ENCODE measurements at places on chromosomes 1 and 21. TPM values are rescaled to one million over a fixed set of nuclear protein-coding genes. Genes with fewer than 3 reads are reported as not detected.

DNA sequence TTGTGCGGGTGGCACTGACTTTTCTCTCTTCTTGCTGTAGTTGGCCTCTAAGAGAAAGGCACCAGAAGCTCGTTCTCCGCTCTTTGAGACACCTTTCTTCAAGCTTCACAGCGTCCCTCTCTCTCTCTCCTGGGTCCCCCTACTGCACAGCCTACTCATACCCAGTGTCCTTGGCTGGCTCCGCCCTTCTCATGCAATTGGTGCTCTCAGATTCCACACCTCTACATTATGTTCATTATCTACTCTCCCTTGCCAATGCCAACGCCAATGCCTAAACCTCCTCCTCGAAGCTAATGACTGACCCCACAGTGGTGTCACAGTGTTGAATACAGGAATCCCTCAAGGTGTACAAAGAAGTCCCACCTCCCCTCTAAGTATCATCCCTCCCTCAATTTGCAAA lies 4.8 kb upstream of the DNAJC28 start:
- H3K36me3 ChIP-seq, result no peaks in the 10 kb centered on the region
- no peak for DNase-seq
- no peak overlapping the region for H3K27ac ChIP-seq
- H3K27me3 ChIP-seq, result no peaks in the 10 kb centered on the region

DNA sequence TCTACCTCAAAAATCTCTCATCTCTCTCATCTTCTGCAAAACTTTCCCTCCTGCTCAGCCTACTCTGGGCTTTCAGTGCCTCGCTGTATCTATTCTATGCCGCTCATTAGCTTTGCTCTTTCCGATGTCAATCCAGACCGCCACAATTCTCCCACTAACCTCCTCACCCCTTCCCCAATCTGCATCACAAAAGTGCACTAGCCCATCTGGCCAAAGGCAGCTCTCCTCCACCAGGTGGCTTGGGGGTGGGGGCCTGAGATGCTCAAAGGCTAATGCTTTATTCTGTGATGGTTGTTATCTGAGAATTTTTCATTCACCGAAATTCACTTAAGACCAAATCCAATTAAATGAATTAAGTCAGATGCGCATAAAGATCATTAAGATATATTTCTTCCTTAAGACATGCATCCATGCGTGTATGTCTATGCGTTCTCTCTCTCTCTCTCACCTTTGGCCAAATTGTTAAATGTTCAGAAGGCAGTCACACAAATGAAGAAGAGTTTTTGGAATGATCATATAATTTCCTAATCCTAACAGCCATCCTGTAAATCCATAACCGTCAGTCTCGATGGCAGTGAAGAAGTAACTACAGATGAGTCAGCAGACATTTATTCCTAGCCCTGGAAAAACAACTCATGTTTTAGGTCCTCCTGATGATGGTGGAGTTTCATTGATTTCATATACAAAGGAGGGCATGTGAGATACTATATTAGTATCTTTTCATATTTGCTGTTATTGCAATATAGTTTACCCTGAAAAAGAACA lies 111.3 kb downstream of the C1orf21 start:
- H3K4me3 ChIP-seq, result no peak overlapping the region
- H3K27me3 ChIP-seq, result no peaks in the 10 kb centered on the region
- no peak overlapping the region for H3K27ac ChIP-seq
- no peak for DNase-seq
- H3K4me1 ChIP-seq, result peaks cover 6% of the 10 kb centered on the region

DNA sequence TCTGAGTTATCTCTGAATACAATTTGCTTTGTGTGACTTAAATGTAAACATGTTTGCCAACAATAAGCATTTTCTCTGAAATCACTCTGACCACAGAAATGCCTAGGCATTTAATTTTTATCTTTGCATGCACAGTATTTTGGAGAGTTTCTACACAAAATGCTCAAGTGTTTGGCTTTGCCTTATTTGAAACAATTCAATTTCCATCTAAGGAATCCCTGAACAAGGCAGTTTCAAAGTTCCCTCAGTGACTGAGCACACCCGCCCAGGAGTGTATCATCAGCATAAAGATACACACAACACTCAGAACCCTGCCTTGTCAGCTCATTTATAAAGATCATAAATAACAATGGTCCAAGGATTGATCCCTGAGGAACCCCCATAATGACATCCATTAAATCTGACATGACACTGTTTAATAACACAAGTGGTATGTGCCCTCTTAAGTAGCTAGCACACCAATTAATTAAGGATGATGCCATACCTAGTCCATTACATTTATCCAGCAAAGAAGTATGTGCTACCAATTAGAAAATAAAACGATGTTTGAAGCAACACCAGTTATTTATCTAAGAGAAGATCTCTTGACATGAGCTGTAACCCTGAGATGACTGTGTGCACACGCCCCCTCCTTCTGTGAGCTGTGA lies 585.8 kb downstream of the ADGRL2 start:
- no peak for DNase-seq
- no peak overlapping the region for H3K27ac ChIP-seq
- H3K4me1 ChIP-seq, result no peaks in the 10 kb centered on the region

GRCh38 chr1:19926296-19927129 lies 3.1 kb upstream of the PLA2G2E start:
- no peak overlapping the region for H3K4me3 ChIP-seq
- H3K4me1 ChIP-seq, result no peaks in the 10 kb centered on the region
- H3K27ac ChIP-seq, result no peak overlapping the region
- no peaks in the 10 kb centered on the region for H3K36me3 ChIP-seq
- DNase-seq, result no peak

- H3K4me1 ChIP-seq, result no peaks in the 10 kb centered on the region
- no peaks in the 10 kb centered on the region for H3K36me3 ChIP-seq
- H3K4me3 ChIP-seq, result no peak overlapping the region
- H3K27ac ChIP-seq, result no peak overlapping the region
- no peak for DNase-seq
Observed at GRCh38 chr1:96349896-96350295, 371.7 kb upstream of the PTBP2 start.

The FCGR3A gene
- not detected for total RNA-seq

The ADCY10 gene
- 0.26 TPM for total RNA-seq

The ALX3 gene
- total RNA-seq, result not detected

The CENPL gene
- 1.0 TPM for total RNA-seq

The PROK1 gene
- 4.9 TPM for total RNA-seq

The SYT11 gene
- 5.4 TPM for total RNA-seq
